ENCODE measurements at places on chromosomes 2 and 18.

GRCh38 chr2:11286749-11287148 lies 57.7 kb downstream of the ROCK2 start:
- H3K27me3 ChIP-seq, result no peaks in the 10 kb centered on the region
- H3K4me1 ChIP-seq, result peaks cover 17% of the 10 kb centered on the region

DNA sequence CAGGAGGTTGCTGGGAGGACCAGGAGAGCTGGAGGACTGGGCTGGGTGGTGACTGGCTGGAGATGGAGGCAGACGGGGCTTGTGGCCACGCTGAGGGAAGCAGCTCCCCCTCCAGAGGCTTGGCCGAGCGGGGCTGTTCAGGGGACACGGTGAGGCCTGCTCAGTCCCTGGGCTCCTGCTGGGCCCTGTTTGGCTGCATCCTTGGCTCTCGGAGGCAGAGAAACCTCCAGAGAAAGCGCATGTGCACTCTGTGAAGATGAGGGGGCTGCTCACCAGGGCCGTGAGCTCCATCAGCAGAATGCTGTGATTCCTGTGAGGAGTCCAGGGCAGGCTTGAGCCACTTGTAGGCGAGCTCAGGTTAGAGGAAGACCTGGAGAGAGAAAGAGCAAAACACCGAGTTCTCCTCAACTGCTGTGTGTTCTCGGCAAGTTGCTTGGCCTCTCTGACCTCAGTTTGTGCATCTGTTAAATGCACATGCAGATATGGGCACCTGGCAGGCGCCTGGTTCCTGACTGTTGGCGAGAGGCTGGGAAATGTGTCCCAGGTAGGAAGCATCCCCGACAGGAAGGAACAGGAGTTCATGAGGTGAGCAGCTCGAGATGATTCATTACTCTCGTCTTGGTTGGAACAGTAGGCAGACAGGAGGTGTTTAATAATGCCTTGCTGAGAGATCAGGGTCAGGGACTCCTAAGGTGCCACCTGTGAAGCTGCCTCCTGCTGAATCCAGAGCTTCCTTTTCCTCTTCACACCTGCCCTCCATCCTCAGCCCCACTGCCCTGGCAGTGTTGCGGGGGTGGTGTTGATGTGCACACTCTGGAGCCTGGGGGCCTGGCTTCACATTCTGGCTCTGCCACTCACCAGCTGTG lies 941 bp downstream of the ZAP70 start:
- no peaks in the 10 kb centered on the region for H3K4me1 ChIP-seq
- H3K4me3 ChIP-seq, result peak overlapping the region; percentile 25
- H3K36me3 ChIP-seq, result no peaks in the 10 kb centered on the region
- H3K27me3 ChIP-seq, result no peaks in the 10 kb centered on the region
- no peak overlapping the region for H3K27ac ChIP-seq

- no peak for DNase-seq
- H3K27me3 ChIP-seq, result no peaks in the 10 kb centered on the region
- peak overlapping the region; percentile 28 for H3K27ac ChIP-seq
- no peak overlapping the region for H3K4me3 ChIP-seq
- peaks cover 15% of the 10 kb centered on the region for H3K4me1 ChIP-seq
Observed at GRCh38 chr2:152227969-152228592, 52.5 kb upstream of the STAM2 start.

DNA sequence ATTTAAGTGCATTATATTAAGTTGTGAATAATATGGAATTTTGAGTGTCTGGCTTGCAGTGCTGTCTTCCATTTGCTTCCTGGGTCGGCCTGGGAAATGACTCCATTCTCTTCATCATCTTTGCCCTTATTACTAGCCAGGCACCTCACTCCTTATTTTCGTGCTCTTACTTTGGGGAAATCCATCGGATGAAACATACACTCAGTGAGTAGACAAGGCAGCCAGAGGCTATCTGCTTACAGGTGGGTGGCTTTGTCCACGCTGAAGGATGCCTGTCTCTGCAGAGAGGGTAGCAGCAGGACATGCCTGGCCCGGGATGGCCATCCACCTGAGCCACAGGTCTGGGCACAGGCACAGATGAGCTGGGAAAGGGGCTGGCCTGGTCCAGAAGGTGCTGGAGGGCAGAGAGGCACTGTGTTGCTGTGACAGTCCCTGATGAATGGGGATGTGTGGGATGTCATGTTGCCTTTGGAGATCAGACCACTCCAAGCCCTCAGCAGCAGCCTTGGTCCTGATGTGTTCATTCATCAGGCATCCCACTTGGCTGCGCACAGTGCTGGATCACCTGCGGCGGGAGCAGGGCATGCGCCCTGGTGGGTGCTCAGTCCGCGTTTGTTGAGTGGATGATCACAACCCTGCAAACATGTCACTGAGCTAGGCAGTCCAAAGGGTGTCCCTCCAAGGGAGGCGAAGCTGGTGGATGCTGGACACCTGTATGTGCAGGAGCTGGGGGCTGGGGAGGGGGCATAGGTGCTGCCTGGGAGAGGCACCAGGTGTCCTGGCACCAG lies 236.0 kb downstream of the LDLRAD4 start:
- H3K4me3 ChIP-seq, result no peak overlapping the region
- H3K27ac ChIP-seq, result no peak overlapping the region
- H3K36me3 ChIP-seq, result no peaks in the 10 kb centered on the region

DNA sequence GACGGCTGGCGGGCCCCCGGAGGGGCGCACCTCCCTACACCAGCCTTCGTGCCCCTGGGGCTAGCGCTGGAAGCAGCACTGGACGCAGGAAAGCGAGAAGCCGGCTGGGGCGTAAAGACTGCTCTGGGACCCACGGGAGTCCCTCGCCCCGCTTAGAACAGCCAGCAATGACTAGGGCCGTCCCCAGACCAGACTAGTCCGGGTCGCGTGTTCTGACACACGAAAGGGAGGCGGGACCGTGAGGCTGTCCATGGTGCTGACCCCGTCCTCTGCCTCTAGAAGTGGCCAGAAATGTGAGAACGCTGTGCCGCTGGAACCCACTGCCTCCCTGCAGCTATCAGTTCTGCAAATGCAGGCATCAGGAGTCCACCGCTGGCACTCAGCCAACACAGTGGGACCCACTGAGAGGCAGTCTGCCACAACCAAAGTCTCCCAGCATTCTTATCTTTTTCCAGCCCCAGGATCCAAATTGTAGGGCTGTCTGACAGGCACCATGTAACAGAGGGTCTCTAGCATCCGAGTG lies at the start of gene UCN:
Gene UCN (minus strand): TSS at position 87 of the 523 bp plus-strand sequence. CDS start 550 bp downstream, outside the sequence.
- no peak within 1 kb of the TSS for H3K27ac ChIP-seq
- H3K27me3 ChIP-seq, result peaks cover 22% of the 10 kb centered on the region
- DNase-seq, result no peak
- no peak within 1 kb of the TSS for H3K4me3 ChIP-seq
- H3K4me1 ChIP-seq, result peaks cover 23% of the 10 kb centered on the region

DNA sequence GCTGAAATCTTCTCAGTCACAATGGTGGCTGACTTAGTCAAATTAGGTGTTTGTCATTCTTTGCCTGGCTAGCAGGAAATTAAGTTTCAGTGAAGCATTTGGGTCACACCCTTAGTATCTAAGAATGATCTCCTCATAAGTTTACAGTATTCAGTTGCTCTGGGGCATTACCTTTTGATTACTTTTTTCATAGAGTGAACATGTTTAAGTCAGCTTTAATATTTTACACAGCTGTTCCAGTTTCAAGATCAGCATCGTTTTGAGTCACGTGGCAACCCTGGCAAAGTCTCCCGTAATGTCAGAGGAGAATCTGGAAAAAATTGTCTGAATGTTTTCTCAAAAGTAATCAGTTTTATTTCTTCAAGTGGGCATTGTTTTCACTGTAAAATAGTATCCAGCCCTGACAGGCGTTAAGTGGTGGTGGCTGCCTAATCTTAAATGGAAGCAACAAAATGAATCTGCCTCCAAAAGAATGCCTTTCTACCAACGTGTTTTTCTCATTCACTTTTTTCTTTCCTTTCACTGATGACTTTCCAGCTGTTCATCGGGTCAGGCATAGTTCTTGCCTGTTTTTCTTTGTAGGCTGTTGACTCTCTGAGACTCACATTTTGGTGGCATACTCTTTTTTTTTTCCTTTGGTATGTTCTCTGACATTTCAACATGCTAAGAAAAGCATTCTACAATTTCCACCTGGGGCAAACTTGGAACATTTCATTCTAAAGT lies 319.6 kb upstream of the TCF4 start:
- no peak overlapping the region for H3K27ac ChIP-seq
- H3K36me3 ChIP-seq, result no peaks in the 10 kb centered on the region
- peaks cover 10% of the 10 kb centered on the region for H3K4me1 ChIP-seq
- no peaks in the 10 kb centered on the region for H3K27me3 ChIP-seq

GRCh38 chr2:235129850-235130249 lies 178.0 kb downstream of the SH3BP4 start:
- no peaks in the 10 kb centered on the region for H3K27me3 ChIP-seq
- H3K4me3 ChIP-seq, result no peak overlapping the region
- no peaks in the 10 kb centered on the region for H3K36me3 ChIP-seq
- no peak overlapping the region for H3K27ac ChIP-seq
- no peaks in the 10 kb centered on the region for H3K4me1 ChIP-seq

GRCh38 chr2:23178396-23178795 lies 206.6 kb upstream of the KLHL29 start:
- no peak overlapping the region for H3K4me3 ChIP-seq
- no peak overlapping the region for H3K27ac ChIP-seq
- H3K27me3 ChIP-seq, result no peaks in the 10 kb centered on the region
- no peaks in the 10 kb centered on the region for H3K36me3 ChIP-seq
- H3K4me1 ChIP-seq, result no peaks in the 10 kb centered on the region

GRCh38 chr2:161414042-161415033 lies 1.8 kb upstream of the TBR1 start:
- DNase-seq, result no peak
- peaks cover 7% of the 10 kb centered on the region for H3K27me3 ChIP-seq
- H3K4me1 ChIP-seq, result peaks cover 46% of the 10 kb centered on the region
- no peaks in the 10 kb centered on the region for H3K36me3 ChIP-seq
- no peak overlapping the region for H3K27ac ChIP-seq

GRCh38 chr18:28005164-28005563 lies 171.8 kb downstream of the CDH2 start:
- H3K27ac ChIP-seq, result no peak overlapping the region
- DNase-seq, result no peak
- H3K27me3 ChIP-seq, result no peaks in the 10 kb centered on the region
- H3K4me1 ChIP-seq, result no peaks in the 10 kb centered on the region

DNA sequence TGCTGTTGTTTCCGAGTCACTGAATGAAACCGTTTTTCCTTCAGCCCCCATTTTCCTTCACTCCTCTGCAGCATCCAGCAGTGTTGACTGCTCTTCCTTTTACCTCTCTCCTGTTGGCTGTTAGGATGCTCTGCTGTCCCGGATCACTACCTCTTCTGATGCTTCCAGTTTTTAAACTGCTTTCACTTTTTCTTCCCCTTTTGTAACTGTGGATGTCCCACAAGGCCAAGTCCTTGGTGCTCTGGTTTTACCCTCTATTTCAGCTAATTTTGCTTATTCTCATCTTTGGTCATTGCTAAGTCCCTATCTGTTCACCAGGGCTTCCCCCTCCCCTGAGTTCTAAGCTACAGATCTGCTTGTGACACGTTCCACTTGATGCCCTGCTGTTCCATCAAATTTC lies 39.4 kb upstream of the MAP4K3 start:
- no peaks in the 10 kb centered on the region for H3K4me1 ChIP-seq
- no peak overlapping the region for H3K4me3 ChIP-seq
- H3K36me3 ChIP-seq, result no peaks in the 10 kb centered on the region
- H3K27me3 ChIP-seq, result no peaks in the 10 kb centered on the region
- DNase-seq, result no peak

GRCh38 chr2:217802876-217803652 lies 199.7 kb downstream of the TNS1 start:
- no peak overlapping the region for H3K27ac ChIP-seq
- H3K4me3 ChIP-seq, result no peak overlapping the region
- H3K27me3 ChIP-seq, result no peaks in the 10 kb centered on the region
- H3K4me1 ChIP-seq, result peaks cover 42% of the 10 kb centered on the region
- H3K36me3 ChIP-seq, result peaks cover 39% of the 10 kb centered on the region

DNA sequence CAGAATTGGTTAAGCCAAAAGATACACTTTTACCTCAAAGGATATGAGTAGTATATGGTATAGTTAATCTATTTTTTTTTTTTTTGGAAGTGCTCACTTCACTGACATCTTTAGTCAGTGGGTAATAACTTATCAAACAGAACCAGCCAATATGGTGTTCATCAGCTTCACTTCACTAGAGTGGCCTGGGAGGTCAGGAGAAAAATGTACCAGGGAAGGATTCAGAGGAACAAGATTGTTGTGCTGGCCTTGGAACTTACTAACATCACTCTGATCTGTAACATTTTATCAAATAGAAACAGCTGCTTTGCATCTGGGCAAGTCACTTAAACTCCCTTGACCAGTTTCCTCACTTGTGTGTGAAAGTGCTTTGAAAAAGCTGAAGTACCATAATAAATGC lies 962.7 kb downstream of the BCL11A start:
- H3K36me3 ChIP-seq, result no peaks in the 10 kb centered on the region
- no peaks in the 10 kb centered on the region for H3K4me1 ChIP-seq
- H3K4me3 ChIP-seq, result no peak overlapping the region

DNA sequence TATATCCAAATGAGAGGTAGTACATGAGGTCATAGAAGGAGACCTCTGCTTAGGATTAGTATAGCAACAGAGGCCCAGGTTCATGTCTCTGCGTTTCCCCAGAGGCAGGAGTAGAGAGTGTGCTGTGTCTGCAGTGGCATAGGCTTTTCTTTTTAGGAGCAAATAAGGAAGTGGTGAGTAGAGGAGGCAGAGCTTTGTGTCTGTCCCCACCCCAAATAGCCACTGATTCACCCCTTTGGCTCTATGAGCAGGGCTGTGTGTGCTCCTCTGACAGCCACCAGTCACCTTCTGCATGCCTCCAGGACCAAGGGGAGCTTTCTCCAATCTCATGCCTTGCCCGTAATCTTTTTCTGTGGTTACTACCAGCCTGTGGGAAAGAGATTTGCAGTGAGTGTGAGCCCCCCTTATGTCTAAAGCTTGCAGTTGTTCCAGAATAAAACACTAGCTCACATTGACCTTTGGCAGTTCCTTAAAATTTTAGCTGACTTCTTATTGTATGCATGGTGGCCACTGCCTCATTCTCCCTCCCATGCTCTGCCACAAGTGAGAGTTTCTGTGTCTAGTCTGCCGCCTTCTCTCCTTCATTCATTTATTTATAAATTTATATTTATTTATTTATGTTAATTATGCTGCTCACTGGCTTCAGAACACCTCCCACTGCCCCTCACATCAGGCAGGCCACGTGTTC lies 23.5 kb upstream of the ELAC1 start:
- no peak overlapping the region for H3K27ac ChIP-seq
- no peaks in the 10 kb centered on the region for H3K4me1 ChIP-seq
- no peak for DNase-seq

GRCh38 chr2:237652181-237652580 lies 24.8 kb downstream of the LRRFIP1 start:
- H3K36me3 ChIP-seq, result no peaks in the 10 kb centered on the region
- H3K4me1 ChIP-seq, result no peaks in the 10 kb centered on the region
- no peaks in the 10 kb centered on the region for H3K27me3 ChIP-seq
- no peak overlapping the region for H3K4me3 ChIP-seq
- no peak for DNase-seq

- no peak overlapping the region for H3K4me3 ChIP-seq
- H3K4me1 ChIP-seq, result no peaks in the 10 kb centered on the region
- DNase-seq, result no peak
- H3K27ac ChIP-seq, result no peak overlapping the region
- no peaks in the 10 kb centered on the region for H3K36me3 ChIP-seq
Observed at GRCh38 chr2:112915300-112916144, 4.6 kb downstream of the IL37 start.

Measured in vagina (tissue), 2 donors.